ENCODE measurements at places on chromosomes 5 and 9.

- no peaks in the 10 kb centered on the region for H3K4me1 ChIP-seq
- peaks cover 7% of the 10 kb centered on the region for H3K36me3 ChIP-seq
- no peak overlapping the region for H3K27ac ChIP-seq
- DNase-seq: no peak
Observed at GRCh38 chr5:141101059-141101458, 786 bp downstream of the PCDHB3 start.

GRCh38 chr5:124289130-124289529 is 457.3 kb downstream of the ZNF608 start:
- no peak for DNase-seq
- H3K4me1 ChIP-seq: no peaks in the 10 kb centered on the region
- H3K27me3 ChIP-seq: peaks cover 5% of the 10 kb centered on the region

DNA sequence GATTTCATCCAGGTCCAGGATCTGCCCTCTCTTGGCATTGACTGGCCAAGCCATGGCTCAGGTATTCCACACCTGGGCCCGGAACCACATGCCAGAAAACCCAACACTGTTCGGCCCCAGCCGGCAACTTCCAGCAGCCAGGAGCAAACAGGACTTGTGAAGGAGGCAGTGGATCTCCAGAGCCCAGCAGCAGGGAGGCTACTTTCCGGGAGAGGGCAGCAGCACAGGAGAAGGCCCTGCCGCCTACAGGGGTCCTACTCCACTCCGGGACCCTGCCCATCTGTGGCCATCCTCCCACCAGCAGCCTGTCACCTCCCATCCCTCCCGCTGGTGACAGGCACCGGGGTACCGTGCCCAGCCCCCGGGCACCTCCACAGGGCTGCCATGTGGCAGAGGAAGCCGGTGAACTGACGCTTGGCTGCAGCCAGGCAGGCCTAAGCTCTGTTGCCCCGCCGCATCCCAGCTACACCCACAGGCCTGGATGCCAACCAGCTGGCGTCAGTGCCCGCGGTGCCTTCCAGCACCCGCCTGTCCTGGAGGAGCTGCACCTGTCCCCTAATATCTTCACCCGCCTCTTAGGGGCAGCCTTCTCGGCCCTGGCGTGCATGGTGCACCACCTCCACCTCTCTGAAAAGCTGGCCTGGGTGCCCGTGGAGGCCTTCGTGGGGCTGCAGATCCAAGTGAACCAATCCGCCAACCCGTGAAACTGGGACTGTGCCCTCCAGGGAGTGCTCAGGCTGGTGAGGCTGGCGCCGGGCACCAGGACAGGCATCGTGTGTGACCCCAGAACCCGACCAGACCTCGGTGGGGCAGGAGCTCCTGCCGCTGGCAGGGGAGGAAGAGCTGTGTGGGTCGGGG is 18.9 kb upstream of the SLC30A5 start:
- no peak overlapping the region for H3K4me3 ChIP-seq
- H3K4me1 ChIP-seq: no peaks in the 10 kb centered on the region
- no peaks in the 10 kb centered on the region for H3K36me3 ChIP-seq

DNA sequence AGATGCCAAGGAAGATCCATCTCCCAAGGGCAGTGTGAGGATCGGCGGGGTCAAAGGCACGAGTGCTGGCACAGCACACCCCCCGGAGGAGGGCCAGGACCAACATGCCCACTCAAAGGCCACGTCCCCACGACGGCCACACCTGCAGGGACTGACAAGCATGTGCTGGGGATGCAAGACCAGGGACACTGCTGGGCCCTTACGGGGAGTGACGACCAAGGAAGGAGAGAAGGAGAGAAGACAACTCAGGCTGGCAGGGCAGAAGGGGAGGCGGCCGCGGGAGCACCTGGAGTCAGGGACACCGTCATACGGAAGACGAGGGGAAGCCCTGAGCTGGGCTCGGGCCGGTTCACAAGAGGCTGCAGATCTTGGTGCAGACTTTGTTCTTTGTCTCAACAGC is 10.4 kb downstream of the QSOX2 start:
- no peaks in the 10 kb centered on the region for H3K36me3 ChIP-seq
- no peak for DNase-seq
- no peaks in the 10 kb centered on the region for H3K27me3 ChIP-seq
- no peak overlapping the region for H3K4me3 ChIP-seq
- peaks cover 33% of the 10 kb centered on the region for H3K4me1 ChIP-seq

GRCh38 chr5:6545036-6545693 is 87.7 kb downstream of the NSUN2 start:
- H3K4me3 ChIP-seq: no peak overlapping the region
- H3K4me1 ChIP-seq: no peaks in the 10 kb centered on the region
- peaks cover 12% of the 10 kb centered on the region for H3K27me3 ChIP-seq
- no peak overlapping the region for H3K27ac ChIP-seq

- peaks cover 20% of the 10 kb centered on the region for H3K27me3 ChIP-seq
- H3K27ac ChIP-seq: no peak overlapping the region
- peak overlapping the region; percentile 19 for H3K4me3 ChIP-seq
Observed at GRCh38 chr5:65172486-65173129, 309.1 kb downstream of the ADAMTS6 start.

GRCh38 chr9:133533857-133534256 is 647 bp upstream of the ADAMTSL2 start:
- no peaks in the 10 kb centered on the region for H3K4me1 ChIP-seq
- H3K36me3 ChIP-seq: no peaks in the 10 kb centered on the region
- H3K4me3 ChIP-seq: no peak overlapping the region
- no peak for DNase-seq
- H3K27me3 ChIP-seq: peaks cover 8% of the 10 kb centered on the region

DNA sequence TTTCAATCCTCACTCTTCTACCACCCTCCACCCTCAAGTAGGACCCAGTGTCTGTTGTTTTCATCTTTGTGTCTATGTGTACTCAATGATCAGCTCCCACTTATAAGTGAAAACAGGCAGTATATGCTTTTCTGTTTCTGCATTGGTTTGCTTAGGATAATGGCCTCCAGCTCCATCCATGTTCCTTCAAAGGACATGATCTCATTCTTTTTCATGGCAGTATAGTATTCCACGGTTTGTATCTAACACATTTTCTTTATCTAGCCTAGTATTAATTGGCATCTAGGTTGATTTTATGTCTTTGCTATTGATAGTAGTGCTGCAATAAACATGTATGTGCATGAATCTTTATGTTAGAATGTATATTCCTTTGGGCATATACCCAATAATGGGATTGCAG is 259.8 kb upstream of the KIF2A start:
- H3K36me3 ChIP-seq: no peaks in the 10 kb centered on the region
- H3K4me3 ChIP-seq: no peak overlapping the region
- DNase-seq: no peak
- H3K4me1 ChIP-seq: no peaks in the 10 kb centered on the region

GRCh38 chr5:108788142-108788541 is 40.4 kb downstream of the FER start:
- H3K27me3 ChIP-seq: no peaks in the 10 kb centered on the region
- no peaks in the 10 kb centered on the region for H3K36me3 ChIP-seq
- no peak for DNase-seq
- H3K27ac ChIP-seq: no peak overlapping the region
- peaks cover 1% of the 10 kb centered on the region for H3K4me1 ChIP-seq
- H3K4me3 ChIP-seq: no peak overlapping the region

DNA sequence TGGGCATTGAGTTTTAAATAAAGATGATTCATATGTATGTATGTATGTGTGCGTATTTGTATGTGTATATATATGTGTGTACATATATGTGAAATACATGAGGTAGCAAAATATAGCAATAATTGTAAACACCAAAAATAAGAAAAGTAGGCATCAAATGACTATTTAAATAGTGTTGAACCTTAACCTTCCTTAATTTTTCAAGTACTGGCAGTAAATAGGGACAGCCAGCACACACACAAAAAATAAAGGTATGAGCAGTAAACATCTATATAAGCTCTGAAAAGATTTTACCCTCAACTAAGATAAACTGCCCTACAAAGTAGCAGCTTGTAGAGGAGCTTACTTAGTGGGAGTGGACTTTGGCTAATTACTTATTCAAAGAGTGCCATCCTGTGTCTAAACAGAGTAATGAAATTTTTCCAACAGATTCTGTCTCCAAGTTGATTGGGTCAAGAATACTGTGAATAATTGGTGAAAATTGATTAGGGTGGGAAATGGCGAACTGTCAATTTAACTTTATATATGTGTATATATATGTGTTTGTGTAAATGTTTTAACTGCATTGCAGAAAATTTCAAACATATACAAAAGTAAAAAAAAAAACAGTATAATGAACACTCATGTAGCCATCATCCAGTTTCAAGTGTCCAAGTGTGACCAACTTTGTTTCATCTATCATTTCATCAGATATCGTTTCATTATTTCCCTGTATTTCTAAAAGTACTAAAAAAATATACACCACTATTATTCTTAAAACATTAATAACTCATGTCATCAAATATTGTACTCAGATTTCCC is 2.0 kb upstream of the ADAMTS6 start:
- no peak for DNase-seq
- peak overlapping the region; percentile 86 for H3K27ac ChIP-seq
- peaks cover 9% of the 10 kb centered on the region for H3K4me1 ChIP-seq

DNA sequence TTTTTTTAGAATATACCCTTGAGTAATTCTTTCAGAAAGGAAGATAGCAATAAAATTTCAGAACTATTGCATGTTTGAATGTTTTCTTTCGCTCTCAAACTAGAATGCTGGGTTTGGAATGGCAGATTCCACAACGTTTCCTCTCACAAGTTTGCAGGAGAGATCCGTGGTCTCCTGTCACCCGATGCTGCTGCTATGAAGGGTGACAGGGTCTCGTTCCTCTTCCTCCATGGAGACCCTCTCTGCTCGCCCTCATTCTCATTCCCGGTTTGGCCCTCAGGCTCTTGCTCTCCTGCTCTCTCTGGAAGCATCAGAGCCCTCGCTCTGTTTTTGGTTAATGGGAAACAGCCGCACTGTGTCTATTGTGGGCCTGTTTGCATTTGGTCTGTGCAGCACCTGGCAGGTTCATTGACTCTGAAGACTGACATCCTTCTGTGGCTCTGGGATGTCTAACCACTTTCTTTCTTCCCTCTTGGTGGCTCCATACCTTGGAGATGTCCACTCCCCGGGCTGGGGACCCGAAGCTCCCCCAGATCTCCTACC is 12.6 kb upstream of the FAM163B start:
- peaks cover 25% of the 10 kb centered on the region for H3K4me1 ChIP-seq
- H3K27ac ChIP-seq: no peak overlapping the region
- no peak for DNase-seq
- H3K4me3 ChIP-seq: no peak overlapping the region
- H3K27me3 ChIP-seq: peaks cover 16% of the 10 kb centered on the region
- H3K36me3 ChIP-seq: peaks cover 9% of the 10 kb centered on the region

GRCh38 chr9:34869390-34869789 is 88.7 kb upstream of the PHF24 start:
- no peak overlapping the region for H3K4me3 ChIP-seq
- H3K27me3 ChIP-seq: peaks cover 28% of the 10 kb centered on the region
- no peak for DNase-seq
- no peaks in the 10 kb centered on the region for H3K4me1 ChIP-seq
- H3K27ac ChIP-seq: no peak overlapping the region
- H3K36me3 ChIP-seq: no peaks in the 10 kb centered on the region

DNA sequence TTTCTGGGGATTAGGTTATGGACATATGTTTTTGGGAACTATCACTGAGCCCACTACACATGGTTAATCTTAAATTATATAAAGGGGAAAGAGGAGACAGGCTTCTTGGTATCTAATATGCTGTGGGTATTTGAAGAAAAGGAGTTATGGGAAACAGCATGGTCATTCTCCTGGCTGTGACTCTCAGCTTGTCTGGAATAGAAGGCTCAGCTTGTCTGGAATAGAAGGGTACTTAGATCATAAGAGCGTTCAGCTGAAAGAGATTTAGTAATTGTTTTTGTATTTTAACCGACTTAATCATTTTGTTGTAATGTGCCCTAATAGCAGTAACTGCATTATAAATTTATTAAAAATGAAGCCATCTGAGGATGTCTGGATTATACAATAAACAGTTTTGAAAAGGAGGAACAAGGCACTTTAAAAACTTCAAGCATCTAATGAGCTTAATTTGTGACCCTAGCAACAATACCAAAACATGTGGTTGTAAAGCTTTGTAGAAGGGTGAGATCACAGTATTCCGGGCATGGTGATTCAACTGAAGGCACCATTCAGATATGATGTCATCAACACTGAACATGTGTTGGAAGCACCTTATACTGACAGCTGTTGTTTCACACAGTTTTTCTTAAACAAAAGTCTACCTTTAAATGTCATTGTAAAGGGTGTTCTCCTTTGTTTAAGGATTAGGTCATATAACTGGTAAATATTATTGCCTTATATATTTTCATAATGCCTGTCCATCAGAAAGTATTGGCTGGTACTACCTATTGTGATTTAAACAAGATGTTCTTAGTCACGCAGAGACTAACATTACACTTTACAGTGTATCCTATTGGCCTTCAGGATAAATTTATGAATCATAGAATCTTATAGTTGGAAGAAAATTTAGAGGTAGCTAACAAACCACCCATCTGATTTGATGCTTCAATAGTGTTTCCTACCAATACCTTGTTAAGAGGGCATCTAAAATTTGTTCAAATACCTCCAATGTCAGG is 2174.1 kb upstream of the WWC1 start:
- DNase-seq: no peak
- H3K4me1 ChIP-seq: no peaks in the 10 kb centered on the region
- no peak overlapping the region for H3K4me3 ChIP-seq
- no peak overlapping the region for H3K27ac ChIP-seq
- H3K27me3 ChIP-seq: no peaks in the 10 kb centered on the region

DNA sequence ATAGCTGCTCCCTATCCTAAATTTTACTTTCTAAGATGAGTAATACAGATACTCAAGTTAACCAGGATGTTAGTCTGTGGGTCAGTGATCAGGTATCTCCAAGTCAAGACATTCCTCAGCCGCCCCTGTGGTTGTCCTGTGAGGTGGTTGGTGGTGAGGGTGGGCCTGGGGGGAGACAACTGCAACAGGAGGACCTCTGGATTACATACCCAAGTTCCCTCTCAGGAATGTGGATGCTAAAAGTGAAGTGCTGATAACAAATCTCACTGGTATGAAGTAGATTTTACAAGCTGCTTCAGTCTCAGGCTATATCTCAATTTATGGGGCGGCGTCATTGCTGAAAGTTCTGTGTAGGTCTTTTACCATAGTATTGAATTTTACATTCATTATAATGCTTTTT is 38.3 kb downstream of the SLC1A3 start:
- H3K36me3 ChIP-seq: no peaks in the 10 kb centered on the region
- peaks cover 5% of the 10 kb centered on the region for H3K27me3 ChIP-seq
- no peak for DNase-seq
- H3K4me3 ChIP-seq: no peak overlapping the region
- no peaks in the 10 kb centered on the region for H3K4me1 ChIP-seq
- no peak overlapping the region for H3K27ac ChIP-seq

- H3K4me1 ChIP-seq: peaks cover 16% of the 10 kb centered on the region
- H3K27ac ChIP-seq: peak overlapping the region; percentile 39
- H3K27me3 ChIP-seq: no peaks in the 10 kb centered on the region
Observed at GRCh38 chr9:76529653-76530052, 70.7 kb downstream of the GCNT1 start.

DNA sequence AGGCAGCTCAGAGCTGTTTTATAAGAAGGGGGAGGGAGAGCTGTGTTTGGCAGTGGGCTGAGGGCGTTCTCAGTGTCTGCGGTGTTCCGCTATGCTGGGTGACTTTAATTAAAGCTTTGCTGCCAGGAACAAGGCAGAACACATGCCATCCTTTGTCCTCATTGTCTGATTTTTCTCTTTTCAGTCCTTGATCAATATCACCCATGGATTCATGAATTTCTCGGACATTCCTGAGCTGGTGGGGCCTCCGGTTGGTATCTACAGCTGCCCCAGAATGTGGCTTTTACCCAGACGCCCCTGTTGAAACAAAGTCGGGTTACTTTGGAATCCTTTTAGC is 66.5 kb upstream of the TGFBR1 start:
- no peak overlapping the region for H3K27ac ChIP-seq
- no peaks in the 10 kb centered on the region for H3K27me3 ChIP-seq
- no peak overlapping the region for H3K4me3 ChIP-seq
- H3K36me3 ChIP-seq: no peaks in the 10 kb centered on the region
- peaks cover 58% of the 10 kb centered on the region for H3K4me1 ChIP-seq
- no peak for DNase-seq
